Posterior vena cava (tissue), 2 donors: ENCODE measurements at places on chromosomes 5 and 9. TPM values are rescaled to one million over a fixed set of nuclear protein-coding genes. Genes with fewer than 3 reads are reported as not detected.

GRCh38 chr5:69489246-69489645 is 3.3 kb upstream of the OCLN start:
- no peak for DNase-seq

DNA sequence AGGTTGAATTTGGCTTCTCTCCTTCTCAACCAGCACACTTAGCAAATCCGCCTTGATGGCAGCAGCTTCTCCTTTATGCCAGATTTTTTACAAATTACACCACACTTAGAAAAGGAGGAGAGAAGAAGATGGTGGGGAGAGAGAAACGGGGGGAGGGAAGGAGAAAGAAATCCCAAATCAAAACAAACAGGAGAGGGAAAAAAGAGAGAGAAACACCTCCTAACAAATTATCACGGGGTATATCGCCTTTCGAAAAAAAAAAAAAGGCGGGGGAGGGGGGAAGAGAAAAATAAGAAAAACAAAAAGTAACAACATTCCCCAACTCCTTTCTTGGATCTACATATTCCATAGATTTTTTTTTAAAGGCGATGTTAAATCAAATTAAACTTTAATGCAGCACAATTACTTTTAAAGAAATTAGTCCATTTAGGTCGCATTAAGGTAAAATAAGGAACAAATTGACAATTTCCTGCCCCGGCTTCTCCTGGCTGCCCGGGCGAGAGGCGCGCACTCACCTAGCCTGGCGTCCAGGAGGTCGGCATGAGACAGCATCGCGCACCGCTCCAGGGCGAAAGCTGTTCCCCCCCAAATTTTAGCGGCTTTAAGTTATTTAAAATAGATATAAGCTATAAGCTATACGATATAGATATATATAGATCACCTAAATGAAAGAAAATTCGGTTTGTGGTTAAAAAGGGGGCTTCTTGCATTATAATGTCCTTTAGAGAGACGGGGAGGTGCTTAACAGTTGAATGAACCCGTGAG is at the start of gene OTP:
Gene OTP, minus strand, starts transcription at position 716 of the 765 bp plus-strand sequence. Its CDS starts 164 bp downstream, at position 552.
- no peak for DNase-seq

The CAMK2A gene
- total RNA-seq, result 0.23 TPM

The IRGM gene
- total RNA-seq, result not detected

The C7 gene
- 563 TPM for total RNA-seq
